Activated naive CD8-positive, alpha-beta T cell treated with anti-CD3 and anti-CD28 coated beads for 36 hours (primary cell): ENCODE measurements at places on chromosomes 13 and 19. TPM values are rescaled to one million over a fixed set of nuclear protein-coding genes. Genes with fewer than 3 reads are reported as not detected.

- no peak overlapping the region for H3K4me3 ChIP-seq
- DNase-seq: no peak
- H3K4me1 ChIP-seq: no peaks in the 10 kb centered on the region
- H3K27ac ChIP-seq: no peak overlapping the region
- no peaks in the 10 kb centered on the region for H3K27me3 ChIP-seq
These were observed 449.3 kb downstream of the PCDH17 start for GRCh38 chr13:58080806-58081205.

- no peaks in the 10 kb centered on the region for H3K27me3 ChIP-seq
- peak overlapping the region; percentile 18 for H3K4me3 ChIP-seq
- H3K27ac ChIP-seq: no peak overlapping the region
- H3K4me1 ChIP-seq: peaks cover 28% of the 10 kb centered on the region
These were observed 1.9 kb upstream of the ZNF628 start for GRCh38 chr19:55474269-55475265.

DNA sequence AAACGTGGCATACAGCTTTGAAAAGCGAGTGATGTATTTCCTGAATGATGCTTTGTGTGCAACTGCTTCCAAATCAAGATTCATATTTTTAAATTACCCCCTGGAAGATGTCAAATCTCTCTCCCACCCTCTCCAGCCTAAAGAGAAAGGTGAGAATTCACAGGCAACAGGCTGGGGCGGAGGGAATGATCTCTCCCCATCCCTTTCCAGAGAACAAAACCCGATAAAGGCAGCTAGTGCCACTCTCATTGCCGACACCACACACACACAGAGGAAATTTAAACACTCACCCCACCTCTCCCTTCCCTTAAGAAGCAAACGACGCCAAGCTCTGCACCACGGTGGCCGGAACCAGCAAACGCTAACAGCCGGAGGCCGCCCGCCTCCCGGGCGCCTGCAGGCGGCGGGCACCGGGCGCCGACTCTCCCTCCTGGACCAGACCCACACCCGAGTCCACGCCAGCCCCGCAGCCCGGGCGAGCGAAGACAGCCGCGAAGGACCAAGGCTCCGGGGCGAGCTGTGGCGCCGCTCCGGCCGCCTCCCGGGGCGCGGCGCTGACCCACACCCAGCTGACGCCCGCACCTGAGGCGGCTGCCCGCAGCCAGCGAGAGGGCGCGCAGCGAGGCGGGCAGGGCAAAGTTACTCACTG, 477 bp downstream of the LNX2 start:
- H3K27me3 ChIP-seq: no peaks in the 10 kb centered on the region
- H3K4me1 ChIP-seq: peaks cover 44% of the 10 kb centered on the region
- peak overlapping the region; percentile 80 for H3K27ac ChIP-seq

B3GNT8 gene
- 0.10 TPM for total RNA-seq

GRCh38 chr13:42814868-42815267, 33.5 kb downstream of the FAM216B start:
- H3K27ac ChIP-seq: no peak overlapping the region
- no peak for DNase-seq
- no peak overlapping the region for H3K4me3 ChIP-seq
- H3K36me3 ChIP-seq: no peaks in the 10 kb centered on the region
- no peaks in the 10 kb centered on the region for H3K4me1 ChIP-seq
- peaks cover 40% of the 10 kb centered on the region for H3K27me3 ChIP-seq

DNA sequence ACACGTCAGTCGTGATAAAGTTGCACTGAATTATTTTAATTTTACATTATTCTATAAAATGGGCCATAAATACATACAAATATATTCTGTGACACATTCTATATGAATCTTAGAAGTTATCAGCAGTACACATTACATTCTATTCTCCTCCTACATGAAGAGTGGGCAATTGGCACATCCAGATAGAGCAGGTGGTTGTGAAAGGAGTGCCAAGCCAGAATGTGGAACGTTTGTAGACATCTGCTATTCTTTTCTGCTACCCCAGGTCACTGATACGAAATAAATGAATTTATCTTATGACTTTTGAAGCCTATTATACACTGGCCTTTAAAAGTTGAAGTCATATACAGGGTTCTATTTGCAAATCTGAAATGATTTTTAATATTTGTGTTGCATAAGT, 373.2 kb downstream of the PCDH17 start:
- H3K27me3 ChIP-seq: no peaks in the 10 kb centered on the region
- no peaks in the 10 kb centered on the region for H3K4me1 ChIP-seq
- H3K36me3 ChIP-seq: no peaks in the 10 kb centered on the region
- no peak overlapping the region for H3K4me3 ChIP-seq

- no peaks in the 10 kb centered on the region for H3K27me3 ChIP-seq
These were observed 720 bp downstream of the ADAT3 start for GRCh38 chr19:1905863-1906375.

GRCh38 chr19:30425885-30426838, 54.0 kb downstream of the ZNF536 start:
- H3K27ac ChIP-seq: no peak overlapping the region
- H3K27me3 ChIP-seq: peaks cover 11% of the 10 kb centered on the region
- H3K4me1 ChIP-seq: no peaks in the 10 kb centered on the region
- no peaks in the 10 kb centered on the region for H3K36me3 ChIP-seq
- H3K4me3 ChIP-seq: no peak overlapping the region

GRCh38 chr13:94758436-94758960, 46.2 kb upstream of the SOX21 start:
- H3K4me1 ChIP-seq: no peaks in the 10 kb centered on the region
- no peak for DNase-seq
- H3K27ac ChIP-seq: no peak overlapping the region
- no peaks in the 10 kb centered on the region for H3K36me3 ChIP-seq
- H3K27me3 ChIP-seq: peaks cover 33% of the 10 kb centered on the region

SHISA7 gene
- total RNA-seq: not detected

DNA sequence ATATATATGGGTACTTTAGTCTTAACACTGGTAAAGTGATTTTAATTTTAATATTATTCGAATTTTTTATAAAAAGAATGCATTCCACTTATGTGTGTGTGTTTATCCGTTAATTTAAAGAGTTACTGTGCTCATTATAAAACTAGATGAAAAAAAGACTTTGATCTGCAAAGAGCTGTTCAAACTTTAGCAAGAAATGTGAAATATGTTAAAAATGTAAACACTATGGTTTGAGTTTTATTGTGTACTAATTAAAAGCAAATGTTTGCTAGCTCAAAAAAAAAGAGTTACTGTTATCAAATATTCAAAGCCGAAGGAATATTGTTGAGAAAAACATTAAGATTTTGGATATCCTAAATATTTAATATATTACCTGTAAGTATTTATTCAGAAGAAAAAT, 34.5 kb downstream of the UFM1 start:
- H3K27ac ChIP-seq: no peak overlapping the region
- H3K4me1 ChIP-seq: no peaks in the 10 kb centered on the region
- peaks cover 4% of the 10 kb centered on the region for H3K27me3 ChIP-seq
- H3K4me3 ChIP-seq: no peak overlapping the region

GRCh38 chr13:50017819-50018218, 2.6 kb downstream of the KCNRG start:
- no peak overlapping the region for H3K27ac ChIP-seq
- DNase-seq: no peak
- no peaks in the 10 kb centered on the region for H3K27me3 ChIP-seq
- peaks cover 40% of the 10 kb centered on the region for H3K36me3 ChIP-seq
- peaks cover 7% of the 10 kb centered on the region for H3K4me1 ChIP-seq

ELL gene
- 21.0 TPM for total RNA-seq

- DNase-seq: peak; percentile 94
- H3K4me3 ChIP-seq: peak within 1 kb of the TSS; percentile 92
- H3K4me1 ChIP-seq: peaks cover 22% of the 10 kb centered on the region
- H3K27me3 ChIP-seq: no peaks in the 10 kb centered on the region
- peak within 1 kb of the TSS; percentile 94 for H3K27ac ChIP-seq
These were observed at the start of gene ZNF132 for GRCh38 chr19:58439576-58440554. Gene ZNF132, minus strand, starts transcription at chr19:58440153. Its CDS starts 332 bp downstream, at chr19:58439821.

- no peaks in the 10 kb centered on the region for H3K36me3 ChIP-seq
- no peak overlapping the region for H3K27ac ChIP-seq
- H3K4me3 ChIP-seq: no peak overlapping the region
- H3K4me1 ChIP-seq: peaks cover 1% of the 10 kb centered on the region
These were observed 155.2 kb downstream of the DPF1 start for GRCh38 chr19:38068826-38069225.

C19orf73 gene
- total RNA-seq: 1.0 TPM

ZNF610 gene
- 2.4 TPM for total RNA-seq

DNA sequence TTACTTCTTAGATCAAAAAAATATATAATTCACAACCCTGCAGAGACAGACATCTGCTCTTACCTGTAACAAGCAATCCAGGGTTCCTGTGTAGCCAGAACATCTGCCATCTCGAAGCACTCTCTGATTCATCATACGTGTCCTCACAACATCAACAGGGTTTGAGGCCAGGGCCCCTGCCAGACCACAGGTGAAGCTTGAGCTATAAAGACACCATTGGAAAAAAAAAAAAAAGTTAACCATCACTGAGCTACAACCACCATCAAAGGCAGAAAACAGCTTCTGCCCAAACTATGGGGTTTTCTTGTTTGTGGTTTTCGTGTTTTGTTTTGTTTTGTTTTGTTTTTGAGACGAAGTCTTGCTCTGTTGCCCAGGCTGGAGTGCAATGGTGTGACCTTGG, 19.3 kb downstream of the SLC25A30 start:
- peaks cover 42% of the 10 kb centered on the region for H3K36me3 ChIP-seq
- H3K27me3 ChIP-seq: no peaks in the 10 kb centered on the region
- peak overlapping the region; percentile 62 for H3K27ac ChIP-seq

GRCh38 chr19:40982594-40983101, 8.4 kb upstream of the CYP2B6 start:
- no peaks in the 10 kb centered on the region for H3K36me3 ChIP-seq
- no peak for DNase-seq
- H3K27ac ChIP-seq: no peak overlapping the region
- H3K4me3 ChIP-seq: no peak overlapping the region

UBA52 gene
- 1,826 TPM for total RNA-seq

CRX gene
- total RNA-seq: not detected

- no peak for DNase-seq
- no peak overlapping the region for H3K27ac ChIP-seq
- H3K4me1 ChIP-seq: no peaks in the 10 kb centered on the region
- H3K4me3 ChIP-seq: no peak overlapping the region
These were observed 32.3 kb downstream of the CEBPG start for GRCh38 chr19:33405553-33406461.

- H3K27ac ChIP-seq: no peak overlapping the region
- no peaks in the 10 kb centered on the region for H3K4me1 ChIP-seq
These were observed 82.0 kb upstream of the SHISA2 start for GRCh38 chr13:26133851-26134250.

GRCh38 chr13:113273851-113274590, 23.0 kb upstream of the LAMP1 start:
- no peaks in the 10 kb centered on the region for H3K27me3 ChIP-seq
- no peak for DNase-seq
- H3K36me3 ChIP-seq: peaks cover 5% of the 10 kb centered on the region
- peaks cover 3% of the 10 kb centered on the region for H3K4me1 ChIP-seq
- no peak overlapping the region for H3K27ac ChIP-seq
- H3K4me3 ChIP-seq: no peak overlapping the region

DNA sequence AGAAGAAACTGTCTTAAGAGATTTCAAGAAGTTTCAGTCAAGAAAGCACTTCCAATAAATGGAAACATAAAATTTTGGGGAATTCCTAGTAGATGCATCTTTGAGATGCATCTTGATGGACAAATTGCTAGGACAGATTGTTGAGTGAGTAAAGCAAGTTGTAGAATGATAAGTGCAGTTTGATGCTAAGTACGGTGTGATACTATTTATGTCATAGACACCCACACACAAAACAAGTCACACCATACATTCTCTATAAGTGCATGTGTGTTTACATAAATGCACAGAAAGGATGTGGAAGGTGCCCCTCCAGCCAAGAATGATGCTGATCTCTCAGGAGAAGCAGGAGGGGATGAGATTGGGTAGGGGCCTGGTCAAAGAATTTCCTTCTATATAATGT, 375.7 kb downstream of the FOXO1 start:
- H3K4me3 ChIP-seq: no peak overlapping the region
- DNase-seq: no peak
- H3K27me3 ChIP-seq: no peaks in the 10 kb centered on the region
- no peak overlapping the region for H3K27ac ChIP-seq
- no peaks in the 10 kb centered on the region for H3K36me3 ChIP-seq

ZNF211 gene
- 7.9 TPM for total RNA-seq

- peaks cover 8% of the 10 kb centered on the region for H3K4me1 ChIP-seq
- DNase-seq: no peak
- no peak overlapping the region for H3K4me3 ChIP-seq
- no peaks in the 10 kb centered on the region for H3K27me3 ChIP-seq
These were observed 51.8 kb downstream of the MLLT1 start for GRCh38 chr19:6227936-6228325.

DNA sequence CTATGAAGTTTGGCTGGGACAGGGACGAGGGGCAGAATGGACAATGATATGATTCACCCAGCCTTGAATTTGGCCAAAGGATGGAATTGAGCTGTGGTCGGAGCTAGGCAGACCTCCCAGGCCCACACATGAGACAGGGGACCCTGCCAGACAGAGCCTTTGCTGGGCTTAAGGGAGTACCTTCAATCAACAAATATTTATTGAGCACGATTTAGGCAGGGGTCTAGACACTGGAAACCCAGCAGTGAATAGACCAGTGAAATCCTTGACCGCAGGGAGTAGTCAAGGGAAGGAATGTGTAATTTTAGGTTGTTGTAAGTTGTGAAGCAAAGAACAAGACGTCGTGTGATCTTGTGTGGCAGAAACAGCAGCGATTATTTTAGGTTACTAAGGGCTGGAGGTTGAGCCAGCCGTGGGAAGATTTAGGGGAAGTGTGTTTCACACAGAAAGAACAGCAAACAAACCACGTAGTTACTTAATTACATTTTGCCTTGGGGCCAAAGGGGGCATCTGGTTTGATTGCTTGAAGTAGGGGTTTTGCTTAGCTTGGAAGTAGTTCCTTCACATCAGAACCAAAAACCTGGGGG, 16.9 kb upstream of the AP1M2 start:
- H3K27ac ChIP-seq: peak overlapping the region; percentile 98
- peak; percentile 27 for DNase-seq
- H3K4me3 ChIP-seq: peak overlapping the region; percentile 96
- H3K4me1 ChIP-seq: peaks cover 23% of the 10 kb centered on the region
- no peaks in the 10 kb centered on the region for H3K27me3 ChIP-seq

DNA sequence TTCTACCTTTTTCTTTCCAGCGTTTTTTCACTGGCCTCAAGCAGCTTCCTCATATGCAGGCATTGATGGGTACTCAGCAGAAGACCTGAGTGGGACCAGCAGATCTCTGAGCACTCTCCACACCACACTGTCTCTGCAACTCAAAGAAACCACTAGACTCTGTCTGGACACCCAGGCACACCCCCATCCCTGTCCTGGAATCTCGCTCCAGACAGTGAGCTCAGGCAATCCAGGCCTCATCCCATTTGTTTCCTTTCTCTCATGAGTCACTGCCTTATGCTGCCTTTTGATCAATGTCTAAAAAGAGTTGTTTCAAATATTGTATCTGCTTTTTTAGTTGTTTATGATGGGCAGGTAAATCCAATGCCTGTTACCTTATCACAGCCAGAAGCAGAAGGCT, 19.7 kb upstream of the POP4 start:
- DNase-seq: no peak
- peaks cover 2% of the 10 kb centered on the region for H3K36me3 ChIP-seq
- no peak overlapping the region for H3K27ac ChIP-seq
- peaks cover 20% of the 10 kb centered on the region for H3K4me1 ChIP-seq
- no peak overlapping the region for H3K4me3 ChIP-seq

CLEC17A gene
- total RNA-seq: 0.64 TPM
